NCI-H1417 treated with DMSO at 0.1 percent for 48 hours (cell line): ENCODE measurements at places on chromosomes 2 and 18.

GRCh38 chr2:67046591-67046990 lies 350.5 kb upstream of the ETAA1 start:
- DNase-seq = no peak

DNA sequence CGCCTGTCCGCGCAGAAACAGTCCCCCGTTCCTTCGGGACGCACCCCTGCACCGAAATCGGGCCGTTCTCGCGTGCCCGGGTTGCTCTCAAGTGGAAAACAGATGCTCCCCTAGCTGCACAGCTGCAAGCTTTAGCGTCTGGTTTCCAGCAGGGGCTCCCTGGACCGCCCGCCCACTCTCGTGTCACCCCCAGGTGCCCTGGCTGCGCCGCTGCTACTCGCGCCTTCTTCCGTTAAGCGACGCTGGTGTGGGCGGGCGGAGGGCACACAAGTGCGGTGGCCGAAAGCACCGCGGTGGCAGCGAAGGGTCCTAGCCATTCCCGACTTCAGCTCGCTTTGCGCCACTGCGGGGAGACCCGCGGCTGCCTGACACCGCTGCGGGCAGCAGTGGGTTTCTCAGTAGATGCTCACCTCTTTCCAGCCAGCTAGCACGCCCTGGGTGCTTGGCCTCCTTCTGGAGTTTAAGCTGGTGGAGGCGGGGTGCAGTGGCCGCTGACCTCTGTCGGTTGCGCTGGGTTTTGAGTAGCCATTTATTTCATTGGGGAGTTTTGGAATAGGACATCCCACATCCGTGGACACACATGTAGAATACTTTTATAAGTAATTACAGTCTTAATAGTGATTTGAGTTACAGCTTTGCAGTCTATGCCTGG lies 806 bp downstream of the ZNF407 start:
- peak; percentile 36 for DNase-seq

DNA sequence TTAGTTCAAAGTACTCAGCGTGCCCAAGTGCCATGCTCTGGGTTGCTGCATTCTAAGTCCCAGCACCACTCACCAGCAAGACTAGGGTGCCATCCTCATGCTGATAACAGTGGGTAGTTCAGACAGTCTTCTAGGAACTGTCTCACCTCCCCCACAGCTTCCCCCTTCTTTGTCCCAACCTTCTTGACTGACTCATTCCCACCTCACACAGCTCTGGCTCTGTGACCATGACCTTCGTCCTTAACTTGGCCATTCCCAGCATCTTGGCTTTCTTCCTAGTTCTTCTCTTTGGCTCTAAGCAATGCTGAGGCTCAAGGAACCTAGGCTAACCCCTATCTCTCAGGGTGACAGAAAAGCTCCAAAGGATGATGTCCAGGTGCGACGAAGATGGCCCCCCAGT lies 20.0 kb upstream of the CXCR4 start:
- no peak for DNase-seq

DNA sequence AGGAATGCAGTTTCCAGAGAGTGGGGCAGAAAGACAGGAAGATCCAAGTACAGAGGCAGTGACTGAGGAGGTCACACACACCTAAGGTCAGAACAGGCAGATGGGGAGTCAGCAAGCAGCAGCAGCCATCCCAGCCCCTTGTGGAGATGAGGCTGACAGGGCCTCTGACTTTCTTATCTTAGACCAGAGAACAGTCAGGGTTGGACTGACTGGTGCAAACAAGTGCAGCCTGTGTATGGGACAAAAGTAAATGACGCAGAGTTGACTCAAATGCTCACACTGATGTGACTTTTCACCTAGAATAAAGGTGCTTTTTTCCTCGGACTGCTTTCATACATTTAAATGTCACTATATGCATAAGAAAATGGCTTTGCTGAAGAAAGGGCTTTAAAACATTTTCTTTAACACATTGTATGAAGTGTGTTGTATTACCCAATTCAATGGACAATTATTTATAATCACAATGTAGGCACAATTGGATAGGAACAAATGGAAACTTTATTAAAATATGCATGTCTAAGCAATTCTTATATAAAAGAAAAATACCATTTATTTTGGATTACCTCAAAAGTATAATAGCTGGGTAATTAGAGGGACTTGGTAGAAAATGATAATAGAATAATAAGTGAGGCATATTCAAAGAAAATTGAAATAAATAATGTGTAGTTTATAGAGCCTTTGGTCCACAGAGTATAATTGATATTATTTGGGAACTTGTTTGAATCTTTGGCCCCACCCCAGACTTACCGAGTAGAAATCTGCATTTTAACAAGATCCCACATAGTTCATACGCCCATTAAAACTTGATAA lies 1321.5 kb upstream of the CELF4 start:
- DNase-seq = no peak

DNA sequence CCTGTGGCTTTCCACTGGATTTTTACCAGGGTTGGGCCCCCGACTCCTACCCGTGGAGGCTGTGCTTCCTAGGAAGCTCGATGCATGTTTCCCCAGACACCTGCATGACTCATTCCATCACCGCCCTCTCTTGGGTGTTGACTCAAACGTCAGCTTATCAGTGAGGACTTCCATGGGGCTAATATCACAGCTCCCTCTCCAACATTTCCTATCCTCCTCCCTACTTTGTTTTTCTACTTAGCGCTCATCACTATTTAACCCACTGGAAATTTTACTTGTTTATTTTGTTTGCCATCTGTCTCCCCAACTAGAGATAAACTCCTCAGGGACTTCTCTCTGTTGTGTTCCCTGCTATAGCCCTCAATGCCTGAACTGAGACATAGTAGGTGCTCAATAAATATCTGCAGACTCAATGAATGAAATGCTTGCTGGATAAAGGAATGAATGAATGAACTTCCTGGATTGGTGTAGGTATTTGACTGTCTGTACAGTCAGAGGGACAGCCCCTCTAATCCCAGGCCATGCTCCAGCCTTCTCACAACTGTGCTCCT lies 89.7 kb upstream of the MSH2 start:
- DNase-seq = no peak

DNA sequence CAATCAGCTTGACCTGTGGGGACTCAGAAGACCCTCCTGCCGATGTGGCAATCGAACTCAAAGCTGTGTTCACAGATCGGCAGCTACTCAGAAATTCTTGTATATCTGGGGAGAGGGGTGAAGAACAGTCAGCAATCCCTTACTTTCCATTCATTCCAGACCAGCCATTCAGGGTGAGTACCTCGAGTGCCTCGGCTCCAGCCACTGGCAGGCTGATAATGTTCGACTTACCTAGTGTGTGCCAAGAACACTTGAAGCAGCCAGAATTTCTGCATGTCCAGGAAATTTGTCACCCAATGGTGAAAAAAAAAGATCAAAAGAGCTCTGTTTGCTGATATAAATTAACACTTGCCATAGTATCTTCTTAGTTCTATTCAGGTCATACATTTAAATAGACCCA lies 2.3 kb downstream of the LGALSL start:
- DNase-seq = no peak
